ENCODE measurements at places on chromosomes 11 and 22.

DNA sequence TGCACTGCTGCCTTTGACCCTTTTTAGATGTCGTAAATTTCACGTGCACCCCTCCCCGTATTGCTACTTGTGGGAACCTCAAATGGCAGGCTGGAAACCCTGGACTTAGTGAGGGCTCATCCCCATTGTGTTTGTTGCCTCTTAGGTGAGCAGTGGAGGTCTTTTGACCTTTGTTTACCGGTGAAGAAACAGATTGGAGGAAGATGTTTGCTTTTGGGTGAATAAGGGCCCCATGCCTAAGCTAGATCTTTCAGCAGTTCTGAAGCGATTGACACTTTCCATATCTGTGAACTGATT, 782 bp downstream of the SMARCB1 start:
- no peak for DNase-seq

GRCh38 chr22:49243335-49243734, 584.3 kb downstream of the BRD1 start:
- DNase-seq, result no peak

DNA sequence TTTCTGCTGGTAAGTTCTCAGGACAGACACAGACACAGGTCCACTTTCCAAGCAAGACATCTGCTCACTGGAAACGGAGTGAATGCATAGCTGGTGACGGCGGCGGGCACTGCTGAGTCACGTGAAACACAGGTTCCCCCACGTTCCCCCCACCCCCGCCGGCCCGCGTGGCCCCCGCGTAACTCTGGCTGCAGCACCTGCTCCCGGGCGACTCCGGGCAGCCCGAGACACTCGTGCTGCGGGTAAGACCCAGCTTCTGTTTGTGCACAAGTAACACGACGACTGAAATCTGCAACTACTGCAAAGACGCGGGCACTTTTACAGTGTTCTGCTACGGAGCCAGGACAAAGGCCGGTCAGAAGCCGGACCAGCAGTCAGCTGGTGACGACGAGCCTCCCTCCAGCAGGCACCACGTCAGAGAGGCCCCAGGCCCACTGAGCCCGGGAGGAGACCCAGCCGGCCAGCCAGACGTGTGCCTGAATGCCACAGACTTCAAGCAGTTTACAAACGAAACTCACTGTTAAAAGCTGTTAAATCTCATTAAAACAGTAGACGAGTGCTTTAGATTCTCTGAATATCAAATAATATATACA, 12.9 kb upstream of the ARFGAP3 start:
- DNase-seq, result peak; percentile 33

DNA sequence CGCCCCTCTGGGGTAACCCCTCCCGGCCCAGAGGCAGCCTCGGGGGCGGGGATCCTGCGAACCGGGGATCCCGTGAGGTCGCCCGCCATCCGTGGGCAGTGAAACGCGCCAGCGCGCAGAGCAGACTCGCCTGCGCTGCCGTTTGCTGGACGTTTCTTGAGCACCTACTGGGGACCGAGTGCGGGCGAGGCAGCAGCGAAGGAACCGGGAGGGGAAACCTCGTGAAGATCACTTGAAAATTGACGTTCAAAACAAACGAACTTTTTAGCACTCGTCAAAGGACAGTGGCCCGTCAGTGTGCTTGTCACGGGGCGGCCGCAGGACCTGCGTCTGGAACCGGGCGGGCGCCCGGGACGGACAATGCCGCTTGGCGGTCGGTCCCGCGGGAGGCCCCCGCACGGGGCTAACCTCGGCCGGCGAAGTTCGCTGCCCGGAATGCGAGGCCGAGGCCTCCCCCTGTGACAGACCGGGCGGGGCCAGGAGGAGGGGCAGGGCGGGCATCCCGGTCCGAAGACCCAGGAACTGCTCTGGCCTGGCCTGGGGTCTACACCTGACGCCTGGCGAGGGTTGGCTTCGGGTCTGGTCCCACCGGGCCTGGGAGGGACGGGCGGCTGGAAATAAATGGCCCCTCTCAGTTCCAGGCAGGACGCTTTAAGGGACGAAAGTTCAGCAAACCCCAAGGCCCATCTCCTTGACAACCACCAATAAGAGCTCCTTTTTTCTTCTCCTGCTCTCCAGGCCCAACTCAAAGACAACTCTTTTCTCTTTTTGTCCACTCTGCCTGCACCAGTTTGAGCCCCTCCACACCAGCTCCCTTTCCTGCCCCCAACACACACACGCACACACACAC, 723 bp upstream of the SCUBE1 start:
- peak; percentile 30 for DNase-seq

- DNase-seq, result no peak
These were observed 10.7 kb downstream of the TUB start for GRCh38 chr11:8091721-8092120.

Measured in tongue (tissue), 3 donors.